H1 (cell line): ENCODE measurements at places on chromosomes 3 and 15.

GRCh38 chr15:73153024-73153423, 100.8 kb downstream of the NEO1 start:
- no peak for DNase-seq

GRCh38 chr15:96307856-96308394, 22.6 kb upstream of the NR2F2 start:
- no peak for DNase-seq

DNA sequence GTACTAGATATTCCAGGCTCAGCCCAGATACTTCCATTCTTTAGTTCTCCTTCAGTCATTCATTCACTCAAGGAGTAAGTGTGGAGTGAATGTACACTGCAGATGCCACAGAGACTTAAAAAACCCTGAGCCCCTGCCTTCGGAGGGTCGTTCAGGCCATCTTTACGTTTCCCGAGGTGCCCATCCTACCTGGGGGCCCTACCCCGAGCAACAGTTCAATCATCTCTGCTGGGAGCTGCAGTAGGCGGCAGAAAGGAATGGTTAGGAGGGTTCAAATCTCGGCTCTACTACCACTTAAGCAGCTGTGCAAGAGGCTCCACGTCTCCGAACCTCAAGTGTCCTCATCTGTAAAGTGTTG, 613 bp downstream of the SEC13 start:
- no peak for DNase-seq

- no peak for DNase-seq
Observed at GRCh38 chr3:63970631-63971475, 52.4 kb downstream of the PSMD6 start.

DNA sequence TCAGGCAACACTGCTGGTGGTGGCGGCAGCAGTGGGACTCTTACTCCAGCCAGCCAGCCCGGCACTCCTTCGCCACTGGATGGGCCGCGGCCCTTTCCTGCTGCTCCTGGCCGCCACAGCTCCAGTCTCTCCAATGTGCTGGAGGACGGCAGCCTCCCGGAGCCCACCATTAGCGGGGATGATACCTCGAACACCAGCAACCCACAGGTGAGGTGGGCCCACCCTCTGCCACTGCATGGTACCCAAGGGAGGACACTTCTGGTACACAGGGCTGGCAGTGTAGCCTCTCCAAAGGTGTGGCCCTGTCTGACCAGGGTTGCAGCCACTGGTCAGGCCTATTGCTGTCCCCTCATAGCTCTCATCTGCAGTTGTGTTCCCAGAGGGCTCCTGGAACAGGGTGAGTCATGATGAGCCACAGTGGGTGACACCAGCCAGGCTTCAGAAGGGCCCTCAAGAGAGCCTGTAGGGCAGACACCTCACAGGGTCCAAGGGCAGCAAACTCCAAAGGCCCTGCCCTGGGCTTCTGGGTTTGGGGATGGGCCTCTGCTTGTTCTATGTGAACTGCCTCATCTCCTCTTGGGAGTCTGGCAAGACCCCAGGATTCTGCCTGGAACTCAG, 20.8 kb downstream of the NBEAL2 start:
- no peak for DNase-seq

GRCh38 chr3:52882377-52882776, 15.0 kb downstream of the STIMATE start:
- DNase-seq = no peak

DNA sequence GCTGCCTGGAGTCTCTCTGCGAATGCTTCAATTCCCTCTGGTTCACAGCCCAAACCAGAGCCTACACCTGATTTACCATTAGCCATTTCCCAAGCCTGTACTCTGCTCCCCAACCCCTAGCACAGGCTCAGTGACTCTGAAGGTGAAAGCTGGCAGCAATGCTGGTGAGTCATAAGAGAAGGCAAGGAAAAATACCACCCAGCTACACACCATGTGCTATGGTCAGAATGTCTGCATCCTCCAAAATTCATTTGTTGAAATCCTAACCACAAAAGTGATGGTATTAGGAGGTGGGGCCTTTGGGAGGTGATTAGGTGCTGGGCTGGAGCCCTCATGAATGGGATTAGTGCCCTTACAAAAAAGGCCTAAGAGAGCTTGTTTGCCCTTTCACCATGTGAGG, 117.1 kb upstream of the TJP1 start:
- DNase-seq = no peak

DNA sequence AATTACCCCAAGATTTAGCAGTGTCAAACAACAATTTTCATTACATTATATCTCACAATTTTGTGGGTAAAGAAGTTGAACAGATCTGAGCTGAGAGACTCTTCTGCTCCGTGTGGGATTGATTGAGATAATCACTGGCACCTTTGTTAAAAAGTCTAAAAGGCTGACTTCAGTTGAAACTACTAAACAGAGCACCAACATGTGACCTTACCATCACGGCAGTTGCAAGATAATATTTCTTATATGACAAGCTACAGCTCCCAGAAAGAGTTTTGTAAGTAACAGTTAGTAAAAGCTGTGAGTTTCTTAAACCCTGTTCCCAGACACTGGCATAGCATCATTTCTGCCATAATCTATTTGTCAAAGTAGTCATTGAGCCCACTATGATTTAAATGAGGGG, 25.0 kb downstream of the CGGBP1 start:
- DNase-seq = no peak

- no peak for DNase-seq
Observed at GRCh38 chr3:16841904-16842271, 42.9 kb upstream of the PLCL2 start.

DNA sequence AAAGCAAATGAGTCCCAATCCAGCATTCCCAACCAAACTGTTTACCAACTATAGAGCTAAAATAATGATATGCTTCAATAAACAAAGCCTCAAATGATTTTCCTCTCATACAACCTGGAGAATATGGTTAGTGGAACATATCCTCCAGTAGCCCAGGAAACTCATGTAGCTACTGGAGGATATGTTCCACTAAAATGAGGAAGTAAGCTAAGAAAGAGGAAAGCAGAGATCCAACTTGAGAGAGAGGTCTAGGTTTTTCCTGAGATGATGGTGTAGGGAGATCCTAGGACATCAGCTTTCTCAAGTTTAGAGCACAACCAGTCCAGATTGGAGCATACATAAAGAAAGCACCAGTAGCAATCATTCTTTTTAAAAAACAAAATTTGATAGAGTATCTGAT, 44.6 kb upstream of the SLC4A7 start:
- DNase-seq = no peak

- DNase-seq = no peak
Observed at GRCh38 chr3:20488151-20488550, 302.1 kb upstream of the SGO1 start.

DNA sequence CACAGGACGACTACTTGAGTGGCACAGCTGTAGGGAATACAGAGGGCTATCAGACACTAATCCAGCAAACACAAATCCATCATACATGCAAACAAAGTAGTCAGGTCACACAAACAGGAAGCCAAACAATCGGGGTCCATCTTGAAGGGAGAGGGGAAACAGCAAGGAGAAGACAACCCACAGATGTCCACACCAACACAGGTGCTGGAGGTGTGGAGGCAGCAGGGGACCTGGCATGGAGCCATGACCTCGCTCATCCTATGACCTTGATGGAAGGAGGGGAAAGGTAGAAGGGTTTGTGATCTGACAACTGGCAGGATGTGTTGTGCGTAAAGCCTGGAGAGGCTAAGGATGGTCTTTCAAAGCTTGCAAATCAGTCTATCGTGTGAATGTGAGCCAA, 39.9 kb upstream of the SKOR1 start:
- DNase-seq = no peak

DNA sequence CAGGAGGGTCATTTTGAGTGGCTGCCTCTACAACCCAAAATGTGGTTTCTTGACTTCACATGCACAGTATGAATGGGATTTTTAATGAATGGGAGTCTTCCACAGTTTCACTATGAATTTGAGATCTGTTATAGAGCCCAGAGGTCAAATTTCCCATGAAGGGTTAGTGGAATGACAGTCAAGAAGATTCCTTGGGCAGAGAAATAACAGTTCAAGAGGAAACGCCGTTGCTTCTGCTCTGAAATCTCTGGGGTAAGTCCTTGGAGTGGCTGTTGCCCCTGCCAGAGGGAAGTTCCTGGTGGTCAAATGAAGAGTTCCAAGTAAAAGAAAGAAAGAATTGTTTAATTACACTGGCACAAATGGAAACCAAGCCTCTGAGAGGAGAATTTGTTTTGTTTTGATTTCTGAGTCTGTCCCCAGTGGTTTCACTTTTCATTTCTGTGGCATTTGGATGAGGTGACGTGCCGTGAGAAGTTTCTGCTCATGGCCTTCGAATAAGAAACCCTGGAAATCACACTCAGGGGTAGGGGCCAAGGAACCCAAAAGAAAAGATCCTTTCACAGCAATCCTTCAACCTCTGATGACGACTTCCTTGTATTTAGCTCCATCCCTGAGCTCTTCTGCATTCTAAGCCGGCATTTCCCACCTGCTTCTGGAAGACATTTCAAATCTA, 77.5 kb upstream of the IL12A start:
- DNase-seq = no peak
